D721Med (cell line): ENCODE measurements at places on chromosomes 1 and 21.

GRCh38 chr1:15923241-15923640 is 52.7 kb downstream of the ZBTB17 start:
- DNase-seq = no peak

DNA sequence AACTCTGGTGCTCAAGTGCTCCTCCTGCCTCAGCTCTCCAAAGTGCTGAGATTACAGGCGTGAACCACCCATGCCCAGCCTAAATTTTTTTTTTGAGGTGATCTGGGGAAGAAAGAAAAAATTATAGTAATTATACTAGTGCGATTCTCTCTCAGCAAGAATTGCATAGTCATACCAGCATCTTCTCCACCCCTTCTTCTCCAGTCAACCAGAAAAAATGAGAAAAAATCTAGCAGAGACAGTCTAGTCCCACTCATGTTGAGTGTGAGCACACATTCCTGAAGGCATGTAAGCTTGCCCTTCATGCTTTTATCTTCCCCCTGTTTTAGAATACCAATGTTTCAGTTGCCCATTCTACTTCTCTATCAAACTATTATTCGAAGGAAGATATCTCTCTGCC is 207.6 kb downstream of the S1PR1 start:
- DNase-seq = no peak

DNA sequence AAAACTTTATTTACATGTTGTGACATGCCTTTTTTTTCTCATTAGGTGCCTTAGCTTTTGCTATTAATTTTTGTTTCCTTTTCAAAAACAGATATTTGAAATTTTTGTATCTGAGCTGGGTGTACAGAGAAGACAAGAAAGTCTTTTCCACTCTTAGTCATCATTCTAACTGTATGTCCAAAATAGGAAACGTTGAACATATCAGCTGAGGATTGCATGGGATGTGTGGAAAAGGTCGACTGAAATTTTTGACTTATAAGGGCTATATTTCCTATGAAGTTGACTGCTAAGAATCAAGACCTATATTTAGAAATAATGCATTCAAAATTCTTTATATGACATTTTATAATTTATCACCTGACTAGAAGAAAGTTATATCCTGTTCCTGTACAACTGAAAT is 270.0 kb upstream of the ZRANB2 start:
- DNase-seq = no peak

DNA sequence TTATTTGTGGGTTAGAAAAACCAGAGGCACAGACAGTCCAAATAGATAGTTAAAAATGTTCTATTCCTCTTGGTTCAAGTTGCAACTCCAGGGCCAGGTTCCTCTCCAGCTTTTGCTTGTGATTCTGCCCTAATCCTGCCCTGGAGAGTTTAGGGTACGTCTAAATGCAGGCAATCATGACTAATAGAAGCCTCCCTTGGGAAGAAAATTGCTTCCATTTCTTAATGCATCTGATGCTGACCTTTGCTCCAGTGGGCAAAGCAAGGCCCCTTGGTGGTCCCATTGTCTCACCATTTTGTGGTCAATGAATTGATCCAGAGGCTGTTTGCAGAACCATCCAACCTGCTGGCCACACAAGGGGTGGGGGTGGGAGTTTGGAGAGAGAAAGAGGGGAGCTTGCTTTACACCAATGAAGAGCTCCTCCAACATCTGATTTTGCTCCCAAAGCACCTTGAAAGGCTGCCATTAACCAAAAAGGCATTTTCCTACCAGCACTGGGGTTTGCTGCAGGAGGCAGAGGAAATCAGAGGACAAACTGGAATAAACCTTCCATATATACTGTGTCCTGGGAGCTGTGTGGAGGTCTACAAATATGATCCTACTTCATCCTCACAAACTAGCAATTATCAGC is 31.3 kb downstream of the C8B start:
- no peak for DNase-seq

- DNase-seq = no peak
These were observed 652 bp downstream of the ARL8A start for GRCh38 chr1:202143768-202144401.

DNA sequence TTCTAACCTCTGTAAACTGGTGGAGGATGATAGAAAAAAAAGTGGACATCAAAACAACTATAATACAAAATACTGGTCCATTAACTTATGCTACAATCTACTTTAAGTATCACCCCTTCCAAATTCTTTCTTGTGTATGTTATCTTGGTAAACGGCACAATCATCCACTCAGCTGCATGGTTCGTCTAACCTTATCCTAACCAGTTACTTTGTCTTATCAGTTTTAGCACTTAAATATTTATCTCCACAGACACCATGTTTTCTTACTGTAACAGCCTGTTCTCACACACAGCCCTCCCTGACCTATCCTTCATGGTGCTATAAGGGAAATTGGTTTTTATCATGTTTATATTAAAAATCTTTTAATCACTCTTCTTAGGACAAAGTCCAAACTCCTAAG is 157.2 kb downstream of the PTGER3 start:
- no peak for DNase-seq

GRCh38 chr1:26745191-26745590 is 42.6 kb upstream of the PIGV start:
- DNase-seq = no peak

GRCh38 chr1:4027008-4027407 is 126.9 kb upstream of the C1orf174 start:
- DNase-seq = no peak

- no peak for DNase-seq
These were observed 21.9 kb upstream of the TRIM67 start for GRCh38 chr1:231139659-231140654.
